Activated effector memory CD4-positive, alpha-beta T cell treated with anti-CD3 and anti-CD28 coated beads, Interleukin-2, amount 50 U/mL, for 16 hours (primary cell): ENCODE measurements at places on chromosomes 5 and 9.

- DNase-seq: peak; percentile 89
Observed at GRCh38 chr5:134132372-134133187, 18.1 kb downstream of the TCF7 start.

DNA sequence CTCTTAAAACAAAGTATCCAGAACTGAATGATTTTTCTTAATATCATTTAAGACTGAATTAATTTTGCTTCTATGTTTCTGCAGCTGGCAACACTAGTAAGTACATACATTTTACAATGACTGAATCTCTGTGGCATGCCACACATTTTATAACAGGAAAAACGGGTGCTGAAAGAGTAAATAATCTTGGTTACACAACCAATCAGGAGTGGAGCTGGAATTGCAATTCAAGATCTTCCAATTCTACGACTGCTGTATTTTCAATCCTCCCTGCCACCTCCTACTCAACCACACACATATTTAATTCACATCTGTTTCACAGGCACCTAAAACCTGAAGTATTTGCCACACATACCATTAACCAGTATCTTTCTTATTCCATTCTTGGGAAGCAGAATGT, 52.7 kb upstream of the NR5A1 start:
- no peak for DNase-seq

GRCh38 chr5:115545351-115545882, 842 bp upstream of the FEM1C start:
- no peak for DNase-seq

GRCh38 chr5:7548596-7548995, 152.7 kb downstream of the ADCY2 start:
- no peak for DNase-seq

- DNase-seq: no peak
Observed at GRCh38 chr5:55853041-55853670, 2.0 kb downstream of the IL31RA start.

DNA sequence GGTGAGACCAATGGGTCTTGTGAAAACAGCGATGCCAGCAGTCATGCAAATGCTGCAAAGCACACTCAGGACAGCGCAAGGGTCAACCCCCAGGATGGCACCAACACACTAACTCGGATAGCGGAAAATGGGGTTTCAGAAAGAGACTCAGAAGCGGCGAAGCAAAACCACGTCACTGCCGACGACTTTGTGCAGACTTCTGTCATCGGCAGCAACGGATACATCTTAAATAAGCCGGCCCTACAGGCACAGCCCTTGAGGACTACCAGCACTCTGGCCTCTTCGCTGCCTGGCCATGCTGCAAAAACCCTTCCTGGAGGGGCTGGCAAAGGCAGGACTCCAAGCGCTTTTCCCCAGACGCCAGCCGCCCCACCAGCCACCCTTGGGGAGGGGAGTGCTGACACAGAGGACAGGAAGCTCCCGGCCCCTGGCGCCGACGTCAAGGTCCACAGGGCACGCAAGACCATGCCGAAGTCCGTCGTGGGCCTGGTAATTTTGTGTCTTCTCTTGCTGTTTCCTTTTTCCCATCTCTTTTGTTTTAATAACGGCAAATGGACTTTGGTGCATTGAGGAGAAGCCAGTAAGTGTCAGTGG, 98.0 kb downstream of the EHMT1 start:
- DNase-seq: peak; percentile 67

GRCh38 chr5:2759696-2760461, 8.4 kb upstream of the IRX2 start:
- DNase-seq: no peak

DNA sequence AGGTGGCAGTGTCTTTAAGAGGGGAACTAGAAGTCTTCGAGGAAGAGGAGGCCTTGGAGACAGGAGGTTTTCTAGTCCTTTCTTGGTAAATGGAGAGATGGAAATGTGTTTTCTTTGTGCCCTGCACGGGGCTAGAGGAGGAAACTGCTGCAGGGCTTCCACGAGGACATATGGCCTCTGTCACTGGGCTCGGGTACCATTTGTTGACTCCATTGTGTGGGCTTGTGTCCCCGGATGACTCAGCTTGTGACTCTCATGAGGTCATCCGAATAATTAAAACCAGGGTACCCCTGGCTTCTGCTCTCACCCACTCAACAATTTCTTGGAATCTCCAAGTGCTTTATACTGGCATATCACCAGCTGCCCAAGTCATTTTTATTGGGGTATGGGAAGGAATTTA, 261.7 kb downstream of the KIF4B start:
- DNase-seq: no peak

GRCh38 chr9:24479361-24480059, 66.2 kb downstream of the IZUMO3 start:
- DNase-seq: no peak

DNA sequence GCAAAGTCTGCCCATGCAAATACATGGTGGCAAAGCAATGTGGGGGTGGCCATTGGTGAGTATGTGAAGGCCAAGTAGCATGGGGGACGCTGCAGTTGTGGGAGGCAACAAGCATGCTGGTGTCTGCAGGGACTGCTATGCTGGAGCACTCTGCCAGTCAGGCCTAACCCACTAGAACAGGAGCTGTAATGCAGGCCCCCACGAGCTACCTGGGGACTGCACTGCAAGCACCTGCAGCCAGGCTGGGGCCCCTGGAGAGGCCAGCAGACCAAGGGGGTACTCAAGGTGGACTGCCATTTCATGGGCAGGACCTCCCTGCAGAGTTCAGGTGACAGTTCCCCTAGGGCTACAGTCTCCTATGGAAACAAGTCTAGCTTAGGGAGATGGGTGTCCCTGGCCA, 183.8 kb upstream of the PDE4D start:
- DNase-seq: peak; percentile 59

DNA sequence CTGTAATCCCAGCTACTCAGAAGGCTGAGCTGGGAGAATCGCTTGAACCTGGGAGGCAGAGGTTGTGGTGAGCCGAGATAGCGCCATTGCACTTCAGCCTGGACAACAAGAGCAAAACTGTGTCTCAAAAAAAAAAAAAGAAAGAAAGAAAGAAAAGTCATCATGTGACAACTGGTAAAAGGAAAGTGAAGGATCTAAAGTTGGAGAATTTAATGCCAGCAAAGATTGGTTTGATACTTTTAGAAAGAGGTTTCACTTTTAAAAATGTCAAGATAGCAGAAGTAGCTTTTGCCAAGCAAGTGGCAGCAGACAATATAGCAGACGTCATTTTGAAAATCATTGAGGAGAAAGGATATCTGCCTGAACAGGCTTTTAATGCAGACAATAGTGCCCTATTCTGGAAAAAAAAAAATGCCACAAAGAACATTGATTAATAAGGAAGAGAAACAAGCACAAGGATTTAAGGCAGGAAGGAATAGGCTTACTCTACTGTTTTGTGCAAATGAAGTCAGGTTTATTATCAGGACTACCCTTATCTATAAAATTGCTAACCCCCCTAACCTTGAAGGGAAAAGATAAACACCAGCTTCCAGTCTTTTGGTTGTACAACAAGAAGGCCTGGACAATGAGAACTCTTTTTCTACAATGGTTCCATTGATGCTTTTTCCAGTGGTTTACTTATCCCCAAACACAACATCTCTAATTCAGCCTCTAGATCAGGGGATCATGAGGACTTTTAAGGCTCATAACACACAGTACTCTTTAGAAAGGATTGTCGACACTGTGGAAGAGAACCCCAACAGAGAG, 12.0 kb downstream of the PKD2L2 start:
- no peak for DNase-seq

DNA sequence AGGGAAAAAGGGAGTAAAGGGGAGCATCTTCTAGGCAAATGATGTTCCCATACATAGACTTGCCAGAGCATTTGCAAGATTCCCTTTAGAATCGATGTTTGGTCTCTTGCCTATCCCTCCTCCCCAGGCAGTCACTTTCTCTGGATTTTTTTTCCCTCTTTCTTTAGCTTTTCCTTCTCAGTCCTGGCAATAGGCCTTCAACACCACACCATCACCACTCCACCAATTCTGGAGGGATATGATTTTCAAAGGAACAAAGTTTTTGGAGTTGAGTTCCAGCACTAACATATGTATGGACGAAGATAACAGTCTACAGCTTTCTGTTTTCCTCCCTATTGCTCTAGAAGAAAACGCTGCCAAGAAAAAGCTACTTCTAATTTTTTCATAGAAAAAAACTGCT, 377.4 kb downstream of the PDE4D start:
- no peak for DNase-seq

DNA sequence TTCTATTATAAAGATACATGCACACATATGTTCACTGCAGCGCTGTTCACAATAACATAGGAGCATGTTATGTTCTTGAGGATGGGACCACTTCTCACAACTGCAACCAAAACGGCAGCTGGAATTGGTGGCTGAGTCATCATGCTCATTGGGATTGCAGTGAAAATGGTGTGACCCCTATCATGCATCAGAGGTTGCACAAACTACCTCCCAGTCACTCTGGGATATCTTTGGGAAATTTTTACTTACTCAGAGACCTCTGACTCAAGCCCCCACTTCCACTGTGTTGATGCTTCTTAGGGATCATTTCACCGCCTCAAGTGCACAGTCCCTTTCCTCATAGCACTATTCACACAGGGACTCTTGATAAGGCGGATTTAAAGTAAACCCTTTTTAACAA, 474.1 kb downstream of the BNC2 start:
- no peak for DNase-seq

- DNase-seq: no peak
Observed at GRCh38 chr5:125011419-125011818, 265.0 kb upstream of the ZNF608 start.

DNA sequence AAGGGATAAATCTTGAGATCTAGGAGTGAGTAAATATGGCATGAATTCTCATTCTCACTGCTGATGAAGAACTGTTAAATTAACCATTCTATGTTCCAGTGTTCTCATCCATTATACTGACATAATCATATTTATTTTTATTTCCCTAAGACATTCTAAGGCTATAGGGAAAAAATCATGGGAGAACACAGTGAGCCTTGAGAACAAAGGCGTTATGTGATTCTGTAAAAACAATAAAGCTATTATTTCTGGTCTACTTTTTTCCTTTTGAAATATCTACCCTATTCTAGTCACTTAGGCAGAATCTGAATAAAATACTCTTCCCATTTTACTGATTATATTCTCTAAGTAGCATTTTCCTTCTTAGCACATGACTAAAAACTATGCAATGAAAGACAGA, 155.7 kb upstream of the ADAMTS16 start:
- no peak for DNase-seq

DNA sequence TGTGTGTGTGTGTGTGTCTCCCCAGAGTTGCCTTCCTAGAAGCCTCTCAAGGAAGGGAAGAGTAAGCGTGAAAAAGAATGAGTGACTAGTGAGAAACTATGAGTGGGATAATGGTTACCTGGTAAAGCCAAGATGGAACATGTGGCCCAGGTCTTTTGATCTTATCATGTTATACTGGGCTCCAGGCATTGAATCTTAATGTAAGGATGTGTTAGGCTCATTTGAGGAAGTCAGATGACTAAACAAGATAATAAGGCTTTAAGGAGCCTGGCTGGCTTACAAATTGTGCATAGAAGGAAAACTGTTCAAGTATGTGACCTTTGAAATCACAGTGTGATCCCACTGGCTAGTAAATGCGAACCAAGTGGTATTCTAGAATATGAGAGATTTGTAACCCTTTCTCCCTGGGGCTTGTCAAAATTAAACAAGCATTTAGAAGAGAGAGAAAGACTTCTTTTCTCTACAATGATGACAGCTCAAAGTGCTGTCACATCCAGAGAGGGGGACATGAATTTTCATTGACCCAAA, 29.9 kb upstream of the HMHB1 start:
- DNase-seq: no peak

GRCh38 chr5:14038341-14038959, 94.0 kb upstream of the DNAH5 start:
- no peak for DNase-seq

- DNase-seq: no peak
Observed at GRCh38 chr5:150227606-150228273, 37.9 kb downstream of the SLC6A7 start.

GRCh38 chr5:30891660-30892059, 301.8 kb upstream of the CDH6 start:
- no peak for DNase-seq

DNA sequence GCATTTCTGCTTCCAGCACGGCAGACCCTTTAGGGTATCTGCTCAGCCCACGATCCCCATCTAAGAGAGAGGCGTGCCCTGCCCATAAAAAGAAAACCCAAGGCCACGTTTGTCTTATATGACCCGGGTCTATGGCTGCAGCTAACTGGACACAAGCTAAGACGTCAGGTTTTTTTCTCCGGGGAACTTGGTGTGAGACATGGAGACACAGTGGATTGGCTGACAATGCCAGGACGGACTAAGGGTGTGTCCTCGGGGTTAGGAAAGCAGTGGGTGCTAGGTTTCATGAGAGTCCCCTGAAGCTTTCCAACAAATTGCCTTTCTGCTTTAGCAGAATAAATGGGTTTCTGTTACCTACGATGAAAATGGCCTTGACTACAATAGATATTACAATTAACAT, 7.1 kb upstream of the FBP2 start:
- no peak for DNase-seq

GRCh38 chr5:43027054-43027785, 12.9 kb downstream of the ANXA2R start:
- no peak for DNase-seq

DNA sequence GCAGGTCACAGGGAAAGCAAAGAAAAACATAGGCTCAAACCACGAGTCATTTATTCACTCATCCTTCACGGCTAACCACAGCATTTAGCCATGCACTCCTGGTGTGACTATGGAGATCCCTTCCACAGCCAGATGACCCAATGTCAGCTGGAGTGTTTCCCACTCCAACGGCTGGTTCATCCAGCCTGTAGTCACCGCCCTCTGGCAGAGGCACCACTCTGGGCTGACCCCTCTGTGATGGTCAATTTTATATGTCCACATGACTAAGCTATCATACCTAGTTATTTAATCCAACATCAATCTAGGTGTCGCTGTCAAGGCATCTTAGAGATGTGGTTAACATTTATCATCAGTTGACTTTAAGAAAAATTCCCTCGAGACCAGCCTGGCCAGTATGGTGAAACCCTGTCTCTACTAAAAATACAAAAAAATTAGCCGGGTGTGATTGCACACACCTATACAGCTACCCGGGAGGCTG, 9.5 kb upstream of the PHF19 start:
- no peak for DNase-seq

DNA sequence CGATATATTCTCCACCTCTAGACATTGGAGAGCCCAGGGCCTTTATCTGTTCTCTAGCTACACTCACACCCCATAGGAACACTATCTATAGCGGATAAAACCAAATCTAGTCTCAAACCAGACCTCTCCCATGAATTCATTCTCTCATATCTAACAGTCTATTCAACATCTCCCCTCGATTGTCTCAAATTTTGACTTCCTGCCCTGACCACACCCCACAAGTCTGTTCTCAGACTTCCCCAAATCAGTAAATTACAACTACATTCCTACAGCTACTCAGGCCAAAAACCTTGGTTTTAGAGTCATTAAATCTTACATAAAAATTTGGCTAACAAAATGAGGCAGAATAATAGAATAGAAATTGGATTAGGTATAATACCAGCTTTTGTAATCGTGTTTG, 12.5 kb upstream of the SLC1A3 start:
- no peak for DNase-seq

- no peak for DNase-seq
Observed at GRCh38 chr9:86637515-86637914, 283.3 kb upstream of the TUT7 start.
